Mucosa of gallbladder (tissue), 1 donor: ENCODE measurements at places on chromosomes 1 and 21.
A peak's percentile ranks its signal among the peaks of the same experiment; 100 is the strongest.

- no peak for DNase-seq
These were observed 361.0 kb downstream of the ADGRL2 start for GRCh38 chr1:82161700-82162141.

DNA sequence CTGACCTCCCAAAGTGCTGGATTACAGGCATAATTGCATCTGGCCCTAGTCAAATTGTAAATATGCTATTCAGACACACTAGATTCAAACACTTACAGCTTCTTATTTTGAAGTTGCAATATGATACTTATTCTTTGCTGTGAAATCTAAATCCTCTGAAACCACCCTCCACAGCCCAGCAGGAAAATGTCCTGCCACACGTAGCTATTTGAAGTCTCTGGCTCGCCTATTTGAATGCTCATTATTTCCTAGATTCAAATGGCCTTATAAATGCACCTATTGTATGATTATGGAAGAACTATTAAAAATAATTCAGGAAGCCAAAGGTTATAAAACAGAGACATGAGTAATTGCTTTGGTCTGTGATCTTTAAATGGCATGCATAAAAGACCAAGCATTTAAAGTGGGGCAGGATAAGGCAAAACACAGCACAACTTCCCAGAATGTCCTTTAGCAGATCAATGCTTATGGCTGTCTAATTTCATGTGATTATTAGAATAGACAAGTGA lies 26.6 kb upstream of the FBXO28 start:
- DNase-seq: no peak

DNA sequence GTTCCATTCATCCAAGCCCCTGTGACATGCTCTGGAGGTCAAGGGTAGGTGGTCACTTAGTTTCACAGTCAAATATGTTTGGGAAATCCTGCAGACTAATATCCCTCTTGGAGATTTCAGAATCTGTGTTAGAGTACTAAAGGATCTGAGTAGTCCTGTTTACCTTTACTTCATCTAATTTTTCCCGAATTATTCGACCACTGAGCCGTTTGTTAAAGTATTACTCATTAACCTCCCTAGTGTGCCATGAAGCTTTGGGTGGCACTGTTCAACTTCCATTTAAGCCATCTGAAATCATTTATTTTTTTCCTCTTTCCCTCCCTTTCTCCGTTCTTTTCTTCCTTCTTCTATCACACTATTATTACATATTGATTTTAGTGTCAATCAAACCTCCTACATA lies 109.9 kb downstream of the NGF start:
- no peak for DNase-seq

DNA sequence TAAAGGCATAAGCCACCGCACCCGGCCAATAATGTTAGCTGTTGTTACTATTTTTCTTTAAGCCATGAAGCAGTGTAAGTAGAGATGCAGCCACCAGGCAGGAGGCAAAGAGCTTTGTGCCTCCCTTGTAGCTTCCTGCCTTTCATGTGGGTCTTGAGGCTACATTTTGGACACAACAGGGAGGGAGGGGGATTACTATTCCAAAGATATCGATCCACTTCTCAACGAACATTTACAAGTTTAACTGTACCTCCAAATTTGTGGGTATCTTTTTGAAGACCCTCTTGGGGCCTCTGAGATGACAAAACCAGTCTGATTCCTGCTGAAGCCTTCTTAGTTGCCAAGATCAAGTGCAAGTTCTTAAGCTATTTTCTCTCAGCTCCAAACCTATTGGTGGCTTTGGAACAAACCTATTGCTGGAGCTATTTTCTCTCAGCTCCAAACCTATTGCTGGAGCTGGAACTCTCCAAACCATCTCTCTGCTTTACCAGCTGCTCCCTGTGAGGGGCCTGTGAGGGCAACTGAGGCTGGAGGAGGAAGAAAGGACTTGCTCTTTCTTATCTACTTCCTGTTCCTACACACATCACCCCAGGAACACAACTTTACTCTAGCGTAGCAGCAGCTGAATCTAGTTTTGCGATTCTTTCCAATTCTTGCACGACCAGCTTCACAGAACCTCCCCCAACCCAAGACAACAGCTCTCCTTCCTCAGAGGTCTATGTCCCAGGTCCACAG lies 16.1 kb upstream of the RCAN3 start:
- no peak for DNase-seq

DNA sequence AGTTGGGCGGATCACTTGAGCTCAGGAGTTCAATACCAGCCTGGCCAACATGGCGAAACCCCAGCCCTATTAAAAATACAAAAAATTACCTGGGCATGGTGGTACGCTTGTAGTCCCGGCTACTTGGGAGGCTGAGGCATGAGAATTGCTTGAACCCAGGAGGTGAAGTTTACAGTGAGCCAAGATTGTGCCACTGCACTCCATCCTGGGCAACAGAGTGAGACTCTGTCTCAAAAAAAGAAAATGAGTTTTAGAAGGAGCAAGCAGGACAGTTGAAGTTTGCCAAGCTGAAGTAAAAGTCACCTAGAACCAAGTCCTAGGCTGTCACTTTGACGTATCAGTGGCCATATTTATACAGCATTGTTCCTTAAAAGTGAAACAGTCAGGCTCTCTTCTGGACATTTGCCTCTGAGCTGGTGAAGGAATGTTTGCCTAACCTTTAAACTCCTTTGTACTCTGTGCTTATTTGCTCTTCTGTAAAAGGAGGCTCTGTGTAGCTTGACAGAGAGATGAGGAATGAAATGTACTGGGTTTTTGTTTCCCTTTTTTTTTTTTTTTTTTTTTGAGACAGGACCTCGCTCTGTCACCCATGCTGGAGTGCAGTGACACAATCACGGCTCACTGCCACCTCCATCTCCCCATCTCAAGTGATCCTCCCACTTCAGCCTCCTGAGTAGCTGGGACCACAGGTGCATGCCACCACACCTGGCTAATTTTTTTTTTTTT lies 2.8 kb downstream of the RAB4A start:
- DNase-seq: peak; percentile 36

DNA sequence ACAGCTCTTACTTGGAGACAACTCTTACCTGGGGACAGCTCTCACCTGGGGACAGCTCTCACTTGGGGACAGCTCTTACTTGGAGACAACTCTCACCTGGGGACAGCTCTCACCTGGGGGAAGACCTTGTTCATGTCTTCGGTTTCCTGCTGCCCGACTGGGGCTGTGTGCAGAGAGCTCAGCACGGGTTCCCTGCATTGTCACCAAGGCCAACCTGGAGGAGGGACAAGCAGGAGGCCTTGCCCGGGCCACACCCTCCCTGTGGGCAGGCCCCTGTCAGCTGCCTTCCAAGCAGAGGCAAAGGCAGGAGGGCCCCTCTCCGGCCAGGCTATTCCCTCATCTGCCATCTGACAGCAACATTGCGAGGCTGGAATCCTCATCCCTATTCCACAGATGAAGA lies at the start of gene LDLRAD1:
LDLRAD1 (minus strand) TSS at position 208 of the 400 bp plus-strand sequence; CDS start at position 134, 74 bp downstream.
- peak; percentile 45 for DNase-seq
